IPS DF 6.9 (cell line): ENCODE measurements at places on chromosomes 16 and 17.

DNA sequence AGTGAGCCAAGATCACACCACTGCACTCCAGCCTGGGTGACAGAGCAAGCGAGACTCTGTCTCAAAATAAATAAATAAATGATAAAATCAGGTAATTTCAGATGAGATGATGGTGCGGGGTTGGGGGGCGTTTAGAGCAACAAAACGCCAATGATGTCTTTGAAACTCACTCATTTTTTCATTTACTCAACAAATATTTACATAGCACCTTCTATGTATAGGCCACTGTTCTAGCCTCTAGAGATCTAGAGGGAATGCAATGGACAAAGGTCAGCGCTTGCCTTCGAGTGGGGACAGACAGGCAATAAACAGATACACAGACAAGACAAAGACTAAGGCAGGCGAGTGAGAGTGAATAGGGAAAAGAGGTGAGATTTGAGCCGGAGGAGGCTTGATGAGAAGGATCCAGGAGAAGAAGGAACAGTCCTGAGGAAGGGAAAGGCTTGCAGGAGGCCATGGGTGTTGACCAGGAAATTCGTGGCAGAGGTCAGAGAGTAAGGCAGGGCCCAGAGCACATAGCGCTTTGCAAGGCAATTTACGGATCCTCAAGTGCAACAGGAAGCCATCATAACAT, 14.1 kb downstream of the ALDH3A1 start:
- H3K36me3 ChIP-seq = no peaks in the 10 kb centered on the region
- no peak for DNase-seq
- no peaks in the 10 kb centered on the region for H3K27me3 ChIP-seq
- no peaks in the 10 kb centered on the region for H3K4me1 ChIP-seq

- H3K36me3 ChIP-seq = no peaks in the 10 kb centered on the region
- no peak for DNase-seq
- H3K4me1 ChIP-seq = no peaks in the 10 kb centered on the region
- H3K27ac ChIP-seq = no peak overlapping the region
- no peak overlapping the region for H3K4me3 ChIP-seq
Measured at GRCh38 chr16:69423189-69423588, 1.2 kb upstream of the CYB5B start.

DNA sequence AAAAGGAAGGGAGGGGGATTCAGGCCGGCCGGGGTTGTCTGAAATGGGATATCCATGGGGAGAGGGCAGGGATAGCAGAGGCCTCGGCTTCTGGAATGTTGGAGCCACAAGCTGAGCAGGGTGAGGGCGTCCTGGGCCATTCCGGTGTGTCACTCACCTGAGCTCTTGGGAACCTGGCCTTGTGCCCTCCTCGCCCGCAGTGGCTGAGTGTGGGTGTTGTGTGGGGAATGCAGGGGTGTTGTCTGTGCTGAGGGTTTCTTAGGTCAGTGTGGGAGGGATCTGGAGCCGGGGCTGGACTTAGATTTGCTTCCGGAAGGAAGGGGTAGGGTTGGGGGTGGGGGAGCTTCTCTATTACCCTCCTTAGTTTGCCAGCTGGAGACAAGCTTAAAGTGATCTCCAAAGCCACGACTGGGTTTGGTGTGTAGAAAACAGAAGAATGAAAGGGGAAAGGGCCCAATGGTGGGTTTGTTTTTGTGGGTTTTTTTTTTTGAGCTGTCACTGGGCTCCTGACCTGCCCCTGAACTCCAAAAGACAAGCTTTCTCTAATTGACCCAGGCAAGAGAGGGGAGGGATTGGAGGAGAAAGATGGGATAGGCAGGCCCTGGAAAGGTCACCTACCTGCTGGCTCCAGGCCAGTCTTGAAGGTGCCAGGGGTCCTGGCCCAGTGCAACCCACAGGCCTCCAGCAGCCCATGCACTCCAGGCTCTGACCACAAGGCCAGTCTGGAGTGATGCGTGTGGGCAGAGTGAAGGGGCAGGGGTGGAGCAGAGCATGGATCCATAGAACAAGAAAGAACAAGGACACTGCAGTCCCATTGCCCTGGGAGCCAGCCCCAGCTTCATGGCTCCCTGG, at the start of gene SULT1A2:
Gene SULT1A2, minus strand, starts transcription at position 211 of the 852 bp plus-strand sequence. CDS start 1,120 bp downstream, outside the sequence.
- DNase-seq = no peak
- no peaks in the 10 kb centered on the region for H3K36me3 ChIP-seq
- no peak within 1 kb of the TSS for H3K27ac ChIP-seq
- H3K4me3 ChIP-seq = no peak within 1 kb of the TSS

DNA sequence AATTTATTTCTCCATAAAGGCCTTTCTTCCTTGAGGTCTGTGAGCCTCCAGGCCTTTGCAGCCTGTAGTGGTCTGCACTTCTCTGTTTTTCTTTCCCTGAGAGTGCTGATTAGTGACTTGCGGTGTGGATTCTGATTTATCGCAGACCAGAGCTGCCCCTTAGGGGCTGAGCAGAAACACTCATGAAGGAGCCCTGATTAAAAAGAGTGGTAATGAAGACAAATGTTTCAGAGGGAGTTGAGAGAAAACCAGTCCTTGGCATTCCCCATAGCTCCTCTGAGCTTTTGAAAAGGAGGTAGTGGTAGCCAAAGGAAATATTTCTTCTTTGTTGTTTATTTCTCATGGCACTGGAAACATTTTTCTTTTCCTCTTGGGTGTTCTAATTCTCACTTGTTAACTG, 268.1 kb upstream of the TBX2 start:
- H3K27me3 ChIP-seq = no peaks in the 10 kb centered on the region
- H3K4me3 ChIP-seq = no peak overlapping the region
- no peak overlapping the region for H3K27ac ChIP-seq
- no peaks in the 10 kb centered on the region for H3K4me1 ChIP-seq

DNA sequence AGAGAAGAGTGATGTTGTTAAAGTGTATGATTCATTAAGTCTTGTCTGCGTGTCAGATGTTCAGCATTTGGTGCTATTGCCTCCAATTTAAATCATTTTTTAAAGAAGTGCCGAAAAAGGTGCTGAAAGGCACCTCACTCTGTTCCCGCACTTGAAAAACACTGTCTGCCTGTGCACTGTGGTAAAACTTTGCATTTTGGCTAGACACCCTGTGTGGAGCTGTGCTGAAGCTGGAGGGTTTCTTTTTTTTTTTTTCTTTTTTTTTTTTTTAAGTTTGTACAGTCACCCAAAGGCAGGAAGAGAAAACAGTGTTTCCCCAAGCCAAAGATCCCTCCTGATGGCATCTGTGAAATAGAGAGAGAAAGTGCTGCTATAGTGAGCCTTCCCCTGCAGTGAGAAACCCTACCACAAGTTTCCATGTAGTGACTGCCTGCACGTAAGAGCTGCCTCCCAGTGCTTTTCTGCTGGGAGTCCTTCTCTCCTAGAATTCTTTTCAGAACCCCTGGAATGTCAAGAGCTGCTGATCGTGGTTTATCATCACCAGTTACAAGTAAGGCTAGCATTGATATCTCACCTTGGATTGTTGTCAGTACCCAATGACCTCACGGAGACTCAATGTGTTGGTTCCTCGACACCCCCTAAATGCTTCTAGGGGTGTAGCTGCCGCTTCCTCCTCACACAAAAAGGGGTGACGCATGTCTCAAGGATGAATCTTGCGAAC, 116.0 kb upstream of the SOX9 start:
- DNase-seq = no peak
- no peak overlapping the region for H3K4me3 ChIP-seq
- no peaks in the 10 kb centered on the region for H3K36me3 ChIP-seq
- H3K27me3 ChIP-seq = no peaks in the 10 kb centered on the region

DNA sequence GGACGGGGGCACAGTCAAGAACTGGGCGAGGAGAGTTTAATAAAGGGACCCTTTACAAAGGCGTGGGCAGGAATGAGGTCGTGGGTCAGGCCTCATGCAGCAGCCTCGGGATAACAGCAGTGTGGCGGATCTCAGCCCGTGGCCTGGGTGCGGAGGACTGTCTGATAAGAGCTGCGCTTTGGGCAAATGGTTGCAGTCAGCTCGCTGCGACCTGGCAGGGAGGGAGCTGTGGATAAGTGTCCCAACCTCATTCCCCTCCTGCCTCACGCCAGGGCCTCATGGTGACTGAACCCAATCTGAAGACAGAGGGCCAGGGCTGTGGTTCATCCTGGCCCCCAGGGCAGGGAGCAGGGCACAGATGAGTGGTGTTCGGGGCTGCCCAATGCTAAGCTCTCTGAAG, 13.6 kb downstream of the SMTNL2 start:
- H3K27ac ChIP-seq = no peak overlapping the region
- H3K36me3 ChIP-seq = no peaks in the 10 kb centered on the region
- no peaks in the 10 kb centered on the region for H3K27me3 ChIP-seq
- H3K4me1 ChIP-seq = peaks cover 23% of the 10 kb centered on the region

GRCh38 chr17:14813649-14814370, 451.3 kb downstream of the PMP22 start:
- no peaks in the 10 kb centered on the region for H3K27me3 ChIP-seq

- peaks cover 2% of the 10 kb centered on the region for H3K4me1 ChIP-seq
- H3K36me3 ChIP-seq = peaks cover 3% of the 10 kb centered on the region
- no peak for DNase-seq
- no peak overlapping the region for H3K27ac ChIP-seq
Measured at GRCh38 chr17:29107933-29108822, 65.2 kb downstream of the PIPOX start.

- DNase-seq = no peak
- peaks cover 6% of the 10 kb centered on the region for H3K4me1 ChIP-seq
- no peaks in the 10 kb centered on the region; the same call in 1 of the 2 replicates for H3K36me3 ChIP-seq
- H3K27ac ChIP-seq = no peak overlapping the region
- H3K27me3 ChIP-seq = no peaks in the 10 kb centered on the region
Measured at GRCh38 chr17:81438007-81438659, 42.9 kb downstream of the BAHCC1 start.

- peaks cover 12% of the 10 kb centered on the region; the same call in 1 of the 2 replicates for H3K4me1 ChIP-seq
- no peak overlapping the region for H3K4me3 ChIP-seq
- no peaks in the 10 kb centered on the region for H3K36me3 ChIP-seq
- no peaks in the 10 kb centered on the region for H3K27me3 ChIP-seq
Measured at GRCh38 chr17:8696906-8697305, 47.7 kb downstream of the CCDC42 start.

DNA sequence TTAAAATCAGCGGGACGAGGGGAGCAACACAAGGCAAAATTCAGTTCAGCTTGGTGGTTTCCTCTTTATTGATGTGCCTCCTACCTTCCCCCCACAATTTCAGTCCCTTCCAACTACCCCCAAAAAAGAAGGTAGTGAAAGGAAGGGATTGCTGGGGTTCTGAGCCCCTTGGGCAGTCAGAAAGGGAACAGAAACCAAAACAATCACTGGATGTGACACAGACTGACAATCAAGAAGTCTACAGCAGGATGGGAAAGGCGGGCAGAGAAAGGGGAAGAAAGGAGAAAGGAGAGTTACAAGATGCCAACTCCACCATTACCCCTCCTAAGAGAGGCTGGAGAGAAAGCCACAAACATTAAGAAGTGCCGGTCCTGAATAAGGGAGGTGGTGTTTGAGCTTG, 1.1 kb upstream of the PHF23 start:
- peaks cover 19% of the 10 kb centered on the region for H3K36me3 ChIP-seq
- no peaks in the 10 kb centered on the region; the same call in 1 of the 2 replicates for H3K4me1 ChIP-seq
- no peaks in the 10 kb centered on the region for H3K27me3 ChIP-seq
- DNase-seq = no peak

GRCh38 chr17:8150194-8151119, 1.7 kb downstream of the PER1 start:
- H3K27me3 ChIP-seq = no peaks in the 10 kb centered on the region
- peaks cover 9% of the 10 kb centered on the region for H3K4me1 ChIP-seq
- no peak overlapping the region for H3K27ac ChIP-seq
- DNase-seq = no peak
- H3K4me3 ChIP-seq = peak overlapping the region; percentile 81; the same call in 1 of the 2 replicates

DNA sequence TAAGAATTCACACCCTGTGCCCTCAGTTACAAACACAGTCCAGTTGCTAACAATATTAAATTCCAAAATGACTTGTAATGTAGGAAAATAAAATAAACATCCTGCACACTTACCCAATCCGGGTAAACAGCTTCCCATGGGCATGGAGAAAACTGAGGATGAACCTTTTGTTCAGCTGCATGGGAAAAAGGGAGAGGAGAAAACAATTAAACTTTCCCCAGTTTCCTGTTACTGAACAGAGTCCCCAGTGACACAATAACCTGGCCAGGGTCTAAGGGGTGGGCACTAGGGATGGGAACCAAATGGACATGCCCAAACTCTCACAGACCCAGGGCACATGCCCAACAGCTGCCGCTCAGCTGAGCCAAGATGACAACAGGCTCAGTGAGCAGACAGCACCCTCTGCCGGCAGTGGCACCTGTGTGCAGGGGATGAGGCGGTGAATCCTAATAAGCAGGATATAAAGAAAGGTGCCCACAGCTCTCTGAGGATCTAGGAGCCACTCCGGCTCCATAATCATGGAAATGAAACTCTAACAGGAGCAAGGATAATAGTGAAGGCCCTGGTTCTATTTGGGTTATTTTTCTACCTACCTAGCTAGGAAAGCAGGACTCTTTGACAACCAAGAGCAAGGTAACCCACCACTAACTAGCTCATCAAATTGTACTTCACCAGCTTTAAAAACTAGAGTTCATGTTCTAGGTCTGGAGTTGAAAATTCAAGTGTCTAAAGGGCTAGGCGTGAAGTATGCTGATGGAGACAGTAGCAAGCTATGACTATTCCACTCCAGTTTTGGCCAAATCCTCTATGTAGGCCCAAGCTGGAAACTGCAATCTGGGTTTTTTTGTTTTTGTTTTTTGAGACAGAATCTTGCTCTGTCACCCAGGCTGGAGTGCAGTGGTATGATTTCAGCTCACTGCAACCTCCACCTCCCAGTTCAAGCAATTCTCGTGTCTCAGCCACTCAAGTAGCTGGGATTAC, 58.8 kb downstream of the SMG6 start:
- H3K4me1 ChIP-seq = no peaks in the 10 kb centered on the region
- H3K27ac ChIP-seq = no peak overlapping the region
- no peaks in the 10 kb centered on the region for H3K36me3 ChIP-seq
- no peaks in the 10 kb centered on the region for H3K27me3 ChIP-seq
- no peak overlapping the region for H3K4me3 ChIP-seq

DNA sequence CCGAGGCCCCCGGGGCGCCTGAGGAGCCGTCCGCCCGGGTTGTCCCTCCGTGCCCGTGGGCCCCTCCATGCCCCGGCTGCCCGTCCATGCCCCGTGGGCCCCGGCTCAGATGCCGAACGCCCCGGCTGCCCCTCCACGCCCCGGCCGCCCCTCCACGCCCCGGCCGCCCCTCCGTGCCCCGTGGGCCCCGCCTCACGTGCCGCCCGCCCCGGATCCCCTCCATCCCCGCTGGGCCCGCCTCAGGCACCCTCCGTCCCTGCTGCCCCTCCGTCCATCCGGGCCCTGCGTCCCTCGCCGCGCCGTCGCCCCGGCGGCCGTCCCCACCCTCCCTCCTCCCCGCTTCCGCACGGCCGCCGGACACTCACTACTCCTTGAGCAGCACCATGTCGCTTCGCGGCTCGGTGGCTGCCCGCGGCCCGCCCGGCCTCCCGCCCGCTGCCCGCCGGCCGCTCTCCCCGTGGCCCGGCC, 382 bp downstream of the PITPNA start:
- H3K27ac ChIP-seq = no peak overlapping the region
- no peaks in the 10 kb centered on the region for H3K36me3 ChIP-seq
- no peak for DNase-seq

- no peak overlapping the region for H3K4me3 ChIP-seq
- no peak overlapping the region for H3K27ac ChIP-seq
- H3K4me1 ChIP-seq = no peaks in the 10 kb centered on the region
Measured at GRCh38 chr16:46607529-46607928, 13.7 kb downstream of the SHCBP1 start.
